ENCODE measurements at places on chromosomes 1 and 21.

DNA sequence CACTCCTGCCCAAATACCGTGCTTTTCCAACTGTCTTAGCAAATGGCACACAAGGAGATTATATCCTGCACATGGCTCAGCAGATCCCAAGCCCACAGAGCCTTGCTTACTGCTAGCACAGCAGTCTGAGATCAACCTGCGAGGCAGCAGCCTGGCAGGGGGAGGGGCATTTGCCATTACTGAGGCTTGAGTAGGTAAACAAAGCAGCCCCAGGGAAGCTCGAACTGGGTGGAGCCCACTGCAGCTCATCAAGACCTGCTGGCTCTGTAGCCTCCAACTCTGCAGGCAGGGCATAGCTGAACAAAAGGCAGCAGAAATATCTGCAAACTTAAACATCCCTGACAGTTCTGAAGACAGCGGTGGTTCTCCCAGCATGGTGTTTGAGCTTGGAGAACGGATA is 70.1 kb upstream of the PTBP2 start:
- no peak for DNase-seq

GRCh38 chr1:157158967-157159366 is 20.8 kb upstream of the ETV3 start:
- DNase-seq = no peak

DNA sequence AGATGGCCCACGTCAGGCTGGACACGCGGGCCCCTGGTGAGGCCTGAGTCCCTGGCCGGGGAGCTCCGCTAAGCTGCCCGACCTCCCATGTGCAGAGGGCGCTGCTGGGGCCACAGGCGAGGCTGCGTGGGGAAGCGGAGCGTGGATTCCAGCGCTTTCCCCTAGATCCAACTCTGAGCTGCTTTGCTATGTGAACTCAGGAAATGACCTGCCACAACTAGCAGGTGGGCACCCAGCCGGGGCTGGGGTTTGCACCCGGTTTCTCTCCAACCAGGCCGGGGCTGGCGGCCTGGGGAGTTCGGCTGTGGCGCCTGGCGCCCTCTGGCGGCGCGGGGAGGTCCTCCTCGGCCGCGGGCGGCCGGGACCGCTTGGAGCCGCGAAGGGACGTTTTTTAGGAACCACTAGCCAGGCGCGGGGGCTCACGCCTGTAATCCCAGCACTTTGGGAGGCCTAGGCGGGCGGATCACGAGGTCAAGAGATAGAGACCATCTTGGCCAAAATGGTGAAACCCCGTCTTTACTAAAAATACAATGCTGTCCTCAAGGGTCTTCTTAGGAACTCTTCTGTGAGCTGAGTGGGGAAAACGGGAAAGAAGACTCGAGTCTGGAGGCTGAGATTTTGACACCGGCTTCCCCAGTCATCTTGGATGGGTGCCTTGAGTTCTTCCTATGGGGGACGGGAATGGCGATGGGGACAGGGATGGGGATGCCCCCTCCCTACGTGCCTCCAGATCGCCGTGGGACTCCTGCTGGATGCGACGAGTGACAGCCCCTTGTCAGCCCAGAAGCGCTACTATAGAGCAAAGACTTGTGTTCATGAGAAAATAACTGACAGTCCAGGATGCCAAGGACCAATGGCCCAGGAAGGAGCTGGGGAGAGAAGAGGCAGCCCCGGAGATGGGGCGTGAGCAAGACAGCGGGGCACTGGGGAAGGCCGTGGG is 12.6 kb downstream of the PYCR2 start:
- peak; percentile 88 for DNase-seq

DNA sequence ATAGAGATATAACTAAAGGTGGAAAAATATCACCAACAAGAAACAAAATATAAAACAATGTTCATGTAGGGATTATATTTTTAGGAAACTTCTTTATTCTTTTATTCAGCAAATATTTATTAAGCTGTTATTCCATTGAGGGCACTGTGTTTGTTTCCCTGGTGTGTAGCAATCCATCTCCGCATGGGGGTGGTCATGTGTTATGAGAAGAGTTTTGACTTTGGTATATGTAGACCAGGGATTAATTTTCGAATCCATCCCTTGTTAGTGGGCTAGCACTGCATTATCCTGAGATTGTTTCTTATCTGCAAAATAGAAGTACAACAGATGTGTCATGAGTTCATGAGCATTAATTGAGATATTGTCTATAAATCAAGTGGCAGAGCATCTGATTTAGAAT is 190.2 kb upstream of the LRRC7 start:
- DNase-seq = no peak

- no peak for DNase-seq
These were observed 75.8 kb upstream of the SDC3 start for GRCh38 chr1:30984165-30984889.

- no peak for DNase-seq
These were observed 488.7 kb downstream of the PTBP2 start for GRCh38 chr1:97210307-97210706.

- DNase-seq = no peak
These were observed 32.4 kb upstream of the CYP4A22 start for GRCh38 chr1:47104816-47105215.

- DNase-seq = no peak
These were observed 37.5 kb downstream of the LRRC3 start for GRCh38 chr21:44492567-44493385.

DNA sequence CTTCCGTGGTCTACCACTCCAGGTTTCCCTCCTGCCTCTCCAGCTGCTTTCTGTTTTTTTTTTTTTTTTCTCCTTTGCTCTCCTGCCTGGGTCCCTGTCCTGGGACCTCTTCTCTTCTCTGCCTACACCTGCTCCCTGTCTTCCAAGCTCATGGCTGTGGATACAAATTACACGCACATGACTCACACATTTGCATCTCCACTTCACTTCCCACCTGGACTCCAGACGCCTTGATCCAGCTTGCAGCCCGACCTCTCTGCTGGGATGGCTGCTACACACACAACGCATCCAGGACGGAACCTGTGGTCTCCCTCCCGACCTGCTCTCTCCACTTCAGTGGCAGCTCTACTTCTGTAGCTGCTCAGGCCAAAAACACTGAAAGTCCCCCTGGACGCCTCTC is 44.4 kb upstream of the B3GALT5 start:
- DNase-seq = no peak

DNA sequence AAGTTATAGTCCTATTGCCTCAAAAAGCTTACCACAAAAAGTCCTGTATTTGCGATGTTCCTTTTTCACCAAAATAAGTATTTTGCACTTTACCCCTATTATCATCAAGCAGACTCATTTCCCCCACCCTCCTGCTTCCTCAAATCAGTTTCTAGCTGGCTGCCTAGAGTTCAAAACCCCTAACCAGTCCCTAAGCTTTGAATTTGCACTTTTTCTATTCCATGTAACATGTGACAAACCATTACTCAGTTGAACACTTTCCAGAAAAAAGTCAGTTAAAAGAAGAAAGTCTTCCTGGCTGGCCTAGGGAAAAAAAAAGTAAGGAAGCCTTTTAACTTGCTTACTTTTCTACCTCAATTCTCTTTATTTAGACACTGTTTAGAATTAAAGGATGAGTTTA is 8.2 kb downstream of the CEP170 start:
- DNase-seq = no peak

DNA sequence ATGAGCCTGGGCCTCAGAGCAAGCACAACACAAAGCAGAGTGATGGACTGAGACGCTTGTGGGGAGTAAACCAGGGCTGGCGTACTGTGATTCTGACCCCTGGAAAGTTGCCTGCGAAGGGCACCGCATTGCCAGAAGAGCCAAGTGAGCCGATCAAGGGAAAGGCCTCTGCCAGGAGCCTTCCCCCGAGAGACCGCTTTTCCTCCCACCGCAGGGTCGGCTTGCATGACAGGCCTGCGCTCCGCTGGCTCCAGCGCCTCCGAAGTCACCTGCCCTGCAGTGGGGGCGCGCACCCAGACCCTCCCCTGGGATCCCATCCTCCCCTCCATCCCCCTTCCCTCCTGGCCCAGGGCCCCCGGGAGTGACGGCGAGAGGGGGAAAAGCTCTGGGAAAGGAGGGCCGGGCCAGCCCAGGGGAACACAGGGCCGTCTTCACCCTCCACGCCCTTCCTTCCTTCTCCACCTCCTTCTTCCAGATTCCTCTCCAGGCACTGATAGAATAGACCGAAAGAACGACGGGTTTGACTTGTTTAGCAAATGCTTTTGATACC is 165.0 kb downstream of the TRIM33 start:
- peak; percentile 36 for DNase-seq

- no peak for DNase-seq
These were observed 94.6 kb downstream of the VPS13D start for GRCh38 chr1:12324423-12324822.

DNA sequence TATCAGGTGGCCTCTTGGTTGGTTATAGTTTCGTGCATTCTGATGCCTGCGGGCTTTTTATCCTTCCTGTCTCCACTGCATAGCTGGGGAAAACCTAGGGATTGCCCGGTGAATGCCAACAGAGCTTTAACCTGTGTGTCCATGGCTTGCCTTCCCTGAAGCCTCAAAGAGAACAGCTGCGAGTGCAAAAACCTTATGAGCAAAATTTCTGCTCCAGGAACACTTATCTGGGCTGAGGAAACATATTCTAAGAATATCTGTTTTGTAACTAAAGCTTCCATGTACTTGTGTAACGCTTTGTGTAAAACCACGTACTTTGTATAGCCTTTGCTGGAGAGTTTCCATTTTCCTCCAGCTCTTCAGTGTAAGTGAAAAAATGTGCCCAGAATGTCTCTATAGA is 7.2 kb downstream of the CNST start:
- no peak for DNase-seq

GRCh38 chr1:102837551-102837950 is 270.8 kb downstream of the COL11A1 start:
- no peak for DNase-seq

DNA sequence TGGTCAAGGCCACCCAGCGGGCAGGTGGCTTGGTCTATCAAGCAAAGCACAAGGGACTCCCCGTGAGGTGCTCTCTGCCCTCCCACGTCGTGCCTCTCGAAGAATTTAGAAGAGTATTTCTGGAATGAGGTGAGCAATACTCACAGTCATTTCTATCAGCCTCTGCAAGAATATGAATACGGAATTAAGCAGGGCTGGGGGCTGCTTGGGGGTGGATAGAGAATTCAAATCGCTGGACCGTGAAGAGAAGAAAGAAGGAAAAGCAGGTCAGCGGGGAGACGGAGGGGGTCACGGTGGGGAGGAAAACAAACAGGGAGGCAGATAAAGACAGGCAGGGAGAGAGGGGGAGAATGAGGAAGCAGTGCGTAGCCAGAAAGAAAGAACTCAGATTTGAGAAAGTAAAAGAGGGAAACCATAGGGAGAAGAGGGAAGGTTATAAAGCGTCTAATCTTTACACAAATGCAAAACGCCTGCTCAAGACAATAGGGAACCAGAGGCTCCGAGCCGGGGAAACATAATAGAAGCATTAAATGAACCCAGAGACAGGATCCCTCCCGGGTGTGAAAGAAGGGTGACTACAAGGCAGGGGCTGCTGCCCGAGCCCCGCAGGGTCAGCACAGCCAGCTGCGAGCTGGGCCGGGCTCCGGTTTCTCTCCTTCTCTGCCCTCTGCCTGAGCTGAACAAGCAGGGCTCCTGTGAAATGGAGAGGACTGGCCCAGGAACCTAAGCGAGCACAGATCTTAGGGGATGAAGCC is 2.1 kb upstream of the EDN2 start:
- no peak for DNase-seq

GRCh38 chr1:159341736-159342135 is 39.6 kb downstream of the FCER1A start:
- DNase-seq = no peak

DNA sequence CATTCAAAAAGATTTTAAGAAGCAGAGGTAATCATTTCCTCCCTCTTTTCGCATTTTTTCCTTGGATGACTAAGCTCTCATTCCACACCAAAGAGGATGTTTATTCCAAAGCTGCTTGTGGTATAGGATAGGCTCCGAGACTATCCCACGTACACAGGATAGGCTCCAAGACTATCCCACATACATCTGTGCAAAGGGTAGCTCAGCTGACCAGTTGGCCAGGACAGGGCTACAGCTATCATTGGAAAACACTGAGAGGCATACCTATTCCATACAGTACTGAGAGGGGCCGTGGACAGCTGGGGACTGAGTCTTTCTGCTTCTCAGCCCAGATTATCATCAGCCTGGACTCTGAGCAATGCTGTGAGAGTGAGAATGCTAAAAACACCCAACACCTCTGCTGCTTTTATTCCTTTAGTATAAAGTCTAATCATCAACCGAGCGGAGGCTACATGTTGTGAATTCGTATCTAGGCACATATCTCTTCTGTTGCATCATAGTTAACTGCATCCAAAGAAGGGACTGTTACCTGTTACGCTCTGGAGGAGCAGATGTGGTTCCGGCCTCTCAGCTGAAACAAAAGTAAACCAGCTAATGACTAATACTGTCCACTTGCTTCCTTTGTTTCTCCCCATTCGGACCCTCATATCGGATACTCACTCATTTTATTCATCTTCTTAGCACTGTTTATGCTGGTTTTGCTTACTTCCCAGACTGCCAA is 141.0 kb downstream of the TNFSF18 start:
- no peak for DNase-seq

DNA sequence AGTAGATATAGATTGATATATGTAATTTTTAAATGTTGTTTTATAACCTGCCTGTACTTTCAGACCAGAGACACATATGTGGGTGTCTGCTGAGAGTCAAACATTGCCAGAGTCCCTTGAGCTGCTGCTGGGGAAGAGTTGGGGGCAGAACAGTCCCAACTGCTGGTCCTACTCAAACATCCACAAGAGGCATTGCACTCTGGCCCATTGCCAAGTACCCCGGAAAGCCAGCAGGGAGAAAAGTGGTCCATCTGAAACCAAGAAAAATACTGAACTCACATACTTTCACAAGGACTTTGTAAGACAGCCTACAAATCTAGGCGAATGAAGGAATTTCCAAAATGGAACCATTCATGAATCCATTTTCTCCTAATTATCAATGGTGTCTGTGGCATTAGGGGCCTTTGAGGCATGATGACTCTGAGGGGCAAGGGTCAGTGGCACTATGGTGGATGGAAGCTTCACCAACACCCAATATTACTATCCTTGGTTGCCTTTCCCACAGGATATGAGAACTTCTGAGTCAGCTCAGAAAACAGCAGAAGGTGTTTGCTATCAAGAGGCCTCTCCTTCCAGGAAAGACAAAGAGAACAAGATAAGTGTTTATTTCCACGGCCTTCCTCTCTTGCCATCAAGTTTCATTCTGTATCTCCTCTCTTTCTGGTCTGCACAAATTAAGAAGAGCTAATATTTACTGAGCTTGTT is 7.3 kb upstream of the TBX15 start:
- no peak for DNase-seq

GRCh38 chr1:32066489-32066873 is 6.3 kb upstream of the TMEM39B start:
- no peak for DNase-seq

DNA sequence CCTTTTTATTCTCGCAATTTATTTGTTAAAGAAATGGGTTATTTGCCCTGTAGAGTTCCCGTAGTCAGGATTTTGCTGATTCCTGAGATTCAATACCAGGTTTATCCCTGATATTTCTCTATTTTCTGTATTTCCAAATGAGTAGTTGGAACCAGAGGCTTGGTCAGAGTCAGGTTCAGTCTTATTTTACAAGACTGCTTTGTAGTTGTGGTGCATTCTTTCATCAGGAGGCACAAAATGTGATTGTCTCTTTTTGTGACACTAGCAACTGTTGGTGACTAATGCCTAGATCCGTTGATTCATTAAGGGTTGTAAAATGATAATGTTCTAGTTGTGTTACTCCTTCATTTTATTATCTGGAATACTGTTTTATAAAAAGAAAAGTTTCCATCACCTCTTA is 95.5 kb upstream of the TPTE start:
- no peak for DNase-seq
